ENCODE measurements at places on chromosomes 16 and 17. TPM values are rescaled to one million over a fixed set of nuclear protein-coding genes. Genes with fewer than 3 reads are reported as not detected.

The SALL1 gene
- not detected for total RNA-seq

DNA sequence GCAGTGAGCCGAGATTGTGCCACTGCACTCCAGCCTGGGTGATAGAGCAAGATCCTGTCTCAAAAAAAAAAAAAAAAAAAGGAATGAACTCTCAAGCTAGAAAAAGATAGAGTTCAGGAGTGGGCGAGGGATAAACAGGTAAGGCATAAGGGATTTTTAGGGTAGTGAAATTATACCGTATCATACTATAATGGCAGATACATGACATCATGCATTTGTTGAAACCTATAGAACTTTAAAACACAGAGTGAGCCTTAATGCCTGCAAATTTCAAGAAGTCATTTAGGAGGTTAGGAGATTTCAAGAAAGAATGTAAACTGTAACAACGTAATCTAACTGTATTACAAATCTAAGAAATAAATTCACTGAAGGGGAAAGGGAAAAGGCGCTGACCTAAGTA lies 20.4 kb downstream of the SKAP1 start:
- no peak for DNase-seq

- DNase-seq: no peak
Observed at GRCh38 chr17:21505819-21506815, 130.0 kb downstream of the KCNJ12 start.

The TNK1 gene
- 2.5 TPM for total RNA-seq

DNA sequence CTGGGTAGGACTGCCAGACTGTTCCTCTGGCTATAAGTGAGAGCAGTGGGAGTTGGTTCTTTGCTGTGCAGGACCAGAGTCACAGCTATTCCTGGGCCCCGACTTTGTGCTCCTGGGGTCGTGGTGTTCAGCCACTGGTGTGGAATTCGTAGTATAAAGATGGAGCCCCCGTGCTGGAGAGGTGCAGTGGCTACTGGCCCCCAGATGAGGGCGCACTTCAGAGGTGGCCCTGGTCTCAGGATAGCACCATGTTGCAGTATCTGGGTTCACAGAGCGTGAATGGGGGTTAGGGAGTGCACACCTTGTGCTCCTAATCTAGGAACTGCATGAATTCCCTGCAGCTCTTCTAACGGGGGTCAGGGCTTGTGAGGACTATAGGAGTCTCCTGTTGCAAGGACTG lies 21.1 kb downstream of the TANC2 start:
- no peak for DNase-seq

GRCh38 chr16:12688951-12689850 lies 114.5 kb downstream of the CPPED1 start:
- DNase-seq: no peak

The CIAO2B gene
- total RNA-seq: 39.0 TPM

The CHST5 gene
- total RNA-seq: 0.10 TPM

GRCh38 chr16:56013962-56014552 lies 138.9 kb upstream of the CES5A start:
- no peak for DNase-seq

The PIK3R5 gene
- total RNA-seq: 2.1 TPM

- no peak for DNase-seq
Observed at GRCh38 chr16:89187032-89187769, 13.1 kb downstream of the SLC22A31 start.

The RPL13 gene
- 2,621 TPM for total RNA-seq

The ARL4D gene
- 16.4 TPM for total RNA-seq

The LITAFD gene
- total RNA-seq: not detected

- DNase-seq: no peak
Observed at GRCh38 chr17:79438546-79439334, 172.1 kb downstream of the RBFOX3 start.

DNA sequence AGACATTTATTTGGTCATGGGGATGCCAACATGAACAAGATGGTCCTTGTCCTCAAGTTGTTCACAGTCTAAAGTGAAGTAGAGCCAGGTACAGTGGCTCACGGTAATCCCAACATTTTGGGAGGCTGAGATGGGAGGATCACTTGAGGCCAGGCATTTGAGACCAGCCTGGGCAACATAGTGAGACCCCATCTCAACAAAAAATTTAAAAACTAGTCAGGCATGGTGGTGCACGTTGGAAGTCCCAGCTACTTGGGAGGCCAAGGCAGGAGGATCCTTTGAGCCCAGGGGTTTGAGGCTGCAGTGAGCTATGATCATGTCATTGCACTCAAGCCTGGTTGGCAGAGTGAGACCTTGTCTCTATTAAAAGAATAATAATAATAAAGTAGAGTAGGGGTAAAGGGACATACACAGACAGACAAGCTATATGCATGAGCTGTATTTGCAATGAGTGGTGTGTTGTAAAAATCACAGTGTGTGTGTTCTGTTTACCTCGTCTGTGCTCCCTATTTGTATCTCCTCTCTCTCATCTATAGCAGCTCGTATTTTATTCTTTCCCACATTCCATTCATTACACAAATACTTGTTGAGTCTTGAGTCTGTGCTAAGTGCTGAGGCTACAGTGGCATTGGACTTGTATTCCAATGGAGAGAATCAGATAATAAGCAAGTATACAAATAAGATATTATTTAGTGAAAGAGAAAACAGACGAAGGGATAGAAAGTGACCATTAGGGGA lies 73.9 kb upstream of the DHX40 start:
- DNase-seq: no peak

The DOC2B gene
- 4.4 TPM for total RNA-seq

DNA sequence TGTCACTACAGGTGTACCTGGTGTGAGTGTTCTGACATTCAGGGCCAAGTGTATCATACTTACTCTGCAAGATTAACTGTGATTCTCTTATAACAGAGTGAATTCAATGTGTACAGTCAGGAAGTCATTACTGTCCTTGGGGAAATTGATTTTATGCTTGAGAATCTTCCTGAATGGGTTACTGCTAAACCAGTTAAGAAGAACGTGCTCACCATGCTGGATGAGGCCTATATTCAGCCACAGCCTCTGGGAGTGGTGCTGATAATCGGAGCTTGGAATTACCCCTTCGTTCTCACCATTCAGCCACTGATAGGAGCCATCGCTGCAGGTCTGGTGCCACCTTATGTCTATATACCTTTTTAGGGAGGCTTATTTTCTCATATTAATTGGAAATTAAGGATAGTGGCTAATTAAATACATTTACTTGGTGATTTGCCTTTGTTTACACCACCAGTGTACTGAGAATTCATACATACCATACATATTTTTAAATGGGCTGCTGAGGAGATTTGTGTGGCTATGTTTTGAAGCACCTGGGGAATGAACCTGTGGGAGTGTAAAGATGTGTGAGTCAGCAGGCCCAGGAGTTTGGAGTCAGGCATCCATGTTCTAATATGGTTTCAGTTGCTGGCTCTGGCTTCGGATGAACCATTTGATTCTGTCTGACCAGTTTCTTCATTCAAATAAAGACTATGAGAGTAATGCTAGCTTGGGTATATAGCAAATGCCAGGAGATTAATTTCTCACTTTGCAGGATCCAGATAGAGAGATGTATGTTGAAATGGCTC lies 3.1 kb downstream of the ALDH3A2 start:
- DNase-seq: no peak

- no peak for DNase-seq
Observed at GRCh38 chr17:15742051-15742795, 10.1 kb downstream of the TBC1D26 start.

DNA sequence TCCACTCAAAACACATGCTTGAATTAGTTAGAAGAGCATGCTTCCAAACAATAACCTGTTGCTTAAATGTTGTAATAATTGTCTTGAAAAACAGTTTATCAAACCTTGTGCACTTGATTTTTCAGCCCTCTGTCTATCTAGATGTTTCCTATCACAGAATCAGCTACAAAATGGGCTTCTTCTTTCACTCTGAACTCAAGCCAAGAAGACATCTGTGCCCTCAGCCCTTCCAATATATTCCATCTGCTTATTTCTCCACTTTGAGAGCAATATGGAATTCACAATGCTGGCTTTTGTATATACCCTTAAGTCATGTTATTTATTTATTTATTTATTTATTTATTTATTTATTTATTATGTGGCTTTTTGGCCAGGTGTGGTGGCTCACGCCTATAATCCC lies 234.2 kb downstream of the TOX3 start:
- DNase-seq: no peak

The LGALS9B gene
- 1.2 TPM for total RNA-seq

DNA sequence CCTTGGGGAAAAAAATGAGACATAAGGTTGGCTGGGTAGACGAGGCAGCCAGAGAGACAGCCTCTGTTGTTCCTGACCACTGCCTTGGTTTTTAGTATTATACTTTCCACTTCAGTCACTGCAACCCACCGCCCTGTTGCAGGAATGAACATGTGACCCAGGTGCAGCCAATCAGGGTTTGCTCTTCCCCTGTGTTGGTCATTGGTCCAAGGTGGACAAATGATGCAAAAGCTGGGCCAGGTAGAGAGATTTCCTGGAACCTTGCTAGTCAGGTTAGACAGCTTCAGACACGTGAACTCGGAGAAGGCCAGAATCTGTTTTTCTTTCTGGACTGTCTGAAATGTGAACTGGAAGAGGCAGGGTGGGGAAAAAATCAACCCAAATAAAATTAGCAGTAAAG lies 452.4 kb upstream of the RBFOX1 start:
- DNase-seq: no peak

DNA sequence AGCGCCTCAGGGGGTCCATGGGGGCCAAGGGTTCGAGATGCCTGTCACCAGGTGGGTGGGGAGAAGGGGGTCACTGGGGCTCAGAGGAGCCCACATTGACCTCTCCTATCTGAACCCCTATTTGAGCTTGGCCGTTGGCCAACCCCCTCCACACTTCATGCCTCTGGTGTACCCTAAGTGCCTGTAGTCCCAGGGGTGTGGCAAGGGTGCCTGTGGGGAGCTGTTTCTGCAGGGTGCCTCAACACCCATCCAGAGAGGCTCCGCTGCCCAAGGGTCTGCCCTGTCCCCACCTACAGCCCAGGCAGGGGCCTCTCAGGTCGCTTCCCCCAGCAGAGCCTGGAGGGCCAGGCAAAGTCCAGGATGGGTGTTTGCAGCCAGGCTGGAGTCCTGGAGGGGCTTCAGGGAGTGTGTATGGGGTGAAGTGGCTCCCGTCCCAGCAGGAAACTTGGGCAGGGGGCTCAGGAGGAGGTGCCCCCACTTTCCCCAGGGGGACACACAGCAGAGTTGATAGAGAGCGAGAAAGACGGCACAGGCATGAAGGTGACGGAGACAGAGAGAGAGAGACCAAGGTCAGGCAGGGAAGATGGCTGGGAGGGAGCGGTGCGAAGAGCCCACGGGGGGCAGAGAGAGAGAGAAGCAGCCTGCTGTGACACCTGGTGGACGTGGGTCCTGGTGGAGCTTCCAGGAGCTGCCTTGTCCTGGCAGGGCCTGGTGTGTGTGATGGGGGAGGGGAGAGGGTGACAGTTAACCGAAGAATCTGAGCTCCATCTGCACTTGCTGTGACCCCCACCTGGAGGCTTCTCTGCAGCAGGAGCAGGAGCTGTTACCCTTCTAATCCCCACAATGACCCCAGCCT lies at the start of gene SEPTIN12:
Gene SEPTIN12 (minus strand): TSS at position 719 of the 856 bp plus-strand sequence. CDS start 700 bp downstream, at position 19.
- DNase-seq: no peak

The GP1BA gene
- total RNA-seq: 0.10 TPM

GRCh38 chr17:75006653-75007052 lies 5.8 kb upstream of the MRPL58 start:
- DNase-seq: no peak

DNA sequence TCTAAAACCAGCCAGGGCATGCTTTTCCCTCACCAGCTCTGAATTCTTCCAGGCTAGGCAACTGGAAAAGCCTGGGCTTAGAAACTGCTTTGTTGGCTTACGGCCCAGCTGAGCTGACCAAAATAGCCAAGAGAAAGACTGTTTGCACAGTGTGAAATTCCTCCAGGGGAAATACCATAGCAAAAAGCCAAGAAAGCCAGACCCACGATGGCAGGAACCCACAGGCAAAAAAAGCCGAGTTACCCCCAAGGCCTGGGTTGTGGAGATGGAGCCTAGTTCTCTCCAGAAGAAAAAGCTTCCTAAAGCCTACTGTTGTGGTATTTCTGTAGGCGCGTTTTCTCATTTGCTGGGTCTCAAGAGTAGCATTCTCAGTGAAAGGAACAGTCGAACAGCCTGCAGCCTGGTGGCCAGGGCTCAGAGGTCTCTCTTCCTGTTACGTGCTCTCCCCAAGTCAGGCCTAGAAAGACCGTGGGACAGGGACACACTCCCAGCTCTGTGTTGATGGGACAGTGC lies 9.2 kb downstream of the SP2 start:
- DNase-seq: peak; percentile 22

- no peak for DNase-seq
Observed at GRCh38 chr16:22955461-22956070, 141.6 kb downstream of the HS3ST2 start.

The ABCA10 gene
- total RNA-seq: 28.8 TPM

DNA sequence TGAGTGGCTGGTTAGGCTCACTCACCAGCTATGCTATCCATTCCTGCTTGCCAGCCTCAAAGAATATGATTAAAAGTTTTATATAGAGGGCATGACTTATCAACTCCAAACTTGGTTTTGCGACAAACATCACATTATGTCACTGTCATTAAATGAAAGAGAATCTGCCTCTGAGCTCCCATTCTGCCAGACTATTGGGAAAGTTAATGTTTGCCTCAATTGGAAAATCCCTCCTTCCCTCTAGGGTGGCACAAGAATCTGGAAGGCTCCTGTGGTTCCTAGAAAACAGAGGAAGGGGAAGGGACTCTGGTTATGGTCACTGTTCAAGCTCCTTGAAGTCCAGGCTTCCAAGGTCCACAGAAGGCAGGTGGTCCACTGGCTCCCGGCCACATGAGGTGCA lies 50.5 kb upstream of the TEX2 start:
- DNase-seq: no peak

DNA sequence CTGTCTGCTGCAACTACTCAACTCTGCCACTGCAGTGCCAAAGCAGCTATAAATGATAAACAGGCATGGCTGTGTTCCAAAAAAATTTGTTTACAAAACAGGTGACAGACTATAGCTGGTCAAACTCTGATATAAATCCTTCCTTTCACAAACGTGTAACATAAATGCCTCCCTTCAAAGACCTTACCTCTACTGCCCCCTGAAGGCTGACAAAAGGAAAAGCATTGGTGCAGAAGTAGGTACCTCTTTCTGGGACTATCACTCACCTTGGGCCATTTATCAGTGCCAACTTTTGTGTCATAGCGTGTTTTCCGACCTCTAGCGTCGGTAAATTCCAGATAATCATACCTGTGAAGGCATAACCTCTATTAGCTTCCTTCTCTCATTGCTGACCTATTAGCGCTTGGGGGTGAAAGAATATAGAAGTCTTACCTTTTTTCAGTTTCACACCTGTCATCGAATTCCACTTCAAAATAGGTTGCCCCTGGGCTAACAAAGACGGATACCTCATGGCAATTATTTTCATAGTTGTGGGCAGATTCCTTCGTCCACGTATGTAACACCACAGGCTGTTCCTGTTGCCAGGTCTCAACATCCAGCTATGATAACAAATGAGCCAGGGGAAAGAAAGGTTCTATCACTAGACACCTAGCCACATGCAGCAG lies 67.9 kb downstream of the ZZEF1 start:
- DNase-seq: no peak

DNA sequence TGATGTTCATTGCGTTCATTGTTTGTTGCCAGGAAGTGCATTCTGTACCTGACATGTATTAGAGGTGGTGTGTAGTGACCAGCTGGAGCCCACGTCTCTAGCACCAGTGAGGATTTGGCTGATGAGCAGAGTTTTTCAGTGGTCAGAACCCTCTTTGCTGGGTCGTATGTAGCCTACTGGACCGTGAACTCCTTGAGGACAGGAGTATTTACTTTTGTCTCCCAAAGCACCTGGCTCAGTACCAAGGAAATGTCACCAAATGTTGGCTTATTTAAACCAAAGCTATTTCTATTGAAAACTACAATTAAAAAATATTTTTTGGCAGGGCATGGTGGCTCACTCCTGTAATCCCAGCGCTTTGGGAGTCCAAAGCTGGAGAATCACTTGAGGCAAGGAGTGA lies 262.7 kb downstream of the SNX29 start:
- DNase-seq: no peak

- no peak for DNase-seq
Observed at GRCh38 chr17:8741771-8742170, 2.9 kb downstream of the CCDC42 start.

The SMIM36 gene
- not detected for total RNA-seq

Measured in skin of body (tissue), 3 donors.